ENCODE measurements at places on chromosomes 2 and 18.

DNA sequence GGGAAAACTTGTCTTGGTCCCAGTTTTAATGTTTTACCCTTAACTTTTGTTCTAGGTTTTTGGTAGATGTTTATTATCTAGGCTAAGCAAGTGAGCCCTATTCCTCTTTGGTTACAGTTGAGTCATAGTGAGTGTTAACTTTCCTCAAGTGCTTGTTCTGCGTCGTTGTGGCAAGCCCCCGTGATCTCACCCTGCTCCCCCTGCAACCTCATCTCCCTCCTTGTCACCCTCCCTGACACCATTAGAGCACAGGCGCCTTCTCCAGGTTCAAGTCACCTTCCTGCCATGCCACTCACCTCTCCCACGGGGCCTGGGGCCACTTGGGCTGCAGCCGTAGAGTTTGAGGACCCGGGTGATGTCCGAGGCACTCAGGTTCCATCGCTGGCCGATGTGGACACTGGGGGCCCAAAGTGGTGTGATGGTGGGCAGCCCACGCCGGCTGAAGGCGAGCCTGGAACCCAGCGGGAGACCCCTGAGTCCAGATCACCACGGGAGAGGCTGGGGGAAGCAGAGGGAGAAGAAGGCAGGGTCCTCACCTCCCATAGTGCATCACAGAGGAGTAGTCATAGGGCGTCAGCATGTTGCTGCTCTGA, 8.7 kb downstream of the ASTL start:
- DNase-seq = no peak

DNA sequence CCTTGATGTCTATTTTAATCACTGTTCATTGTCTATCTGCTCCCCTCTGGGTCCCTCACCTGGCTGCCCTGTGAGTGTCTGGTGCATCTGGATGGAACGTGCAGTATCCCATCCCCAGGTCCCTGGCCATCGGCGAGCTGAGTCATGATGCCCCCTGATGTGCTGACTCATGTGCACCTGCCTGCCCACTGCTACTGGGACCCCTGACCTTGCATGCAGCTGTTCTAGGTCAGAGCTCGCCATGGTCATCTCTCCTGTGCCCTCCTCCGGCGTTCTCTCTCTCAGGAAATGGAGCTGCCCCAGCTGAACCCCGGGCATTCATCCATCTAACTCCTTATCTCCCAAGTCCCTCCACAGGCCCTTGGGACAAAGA, 516.2 kb upstream of the HS6ST1 start:
- no peak for DNase-seq

DNA sequence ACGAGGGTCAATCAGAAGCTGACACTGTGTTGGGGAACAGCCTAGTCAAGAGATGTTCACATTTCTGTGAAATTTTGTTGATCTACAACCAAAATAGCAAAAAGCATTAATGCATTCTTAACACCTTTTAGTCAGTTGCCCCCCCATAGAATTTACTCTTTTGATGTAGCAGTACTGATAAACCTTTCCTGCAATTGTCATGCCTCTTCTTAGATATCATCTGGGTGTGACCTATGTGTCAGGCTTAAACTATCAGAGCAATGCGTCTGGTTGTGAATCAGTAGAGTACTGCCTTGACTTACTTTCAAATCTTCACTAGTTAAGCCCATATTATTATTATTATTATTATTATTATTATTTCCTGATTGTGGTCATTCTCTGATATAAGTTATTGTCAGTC, 61.9 kb downstream of the GREB1L start:
- no peak for DNase-seq

DNA sequence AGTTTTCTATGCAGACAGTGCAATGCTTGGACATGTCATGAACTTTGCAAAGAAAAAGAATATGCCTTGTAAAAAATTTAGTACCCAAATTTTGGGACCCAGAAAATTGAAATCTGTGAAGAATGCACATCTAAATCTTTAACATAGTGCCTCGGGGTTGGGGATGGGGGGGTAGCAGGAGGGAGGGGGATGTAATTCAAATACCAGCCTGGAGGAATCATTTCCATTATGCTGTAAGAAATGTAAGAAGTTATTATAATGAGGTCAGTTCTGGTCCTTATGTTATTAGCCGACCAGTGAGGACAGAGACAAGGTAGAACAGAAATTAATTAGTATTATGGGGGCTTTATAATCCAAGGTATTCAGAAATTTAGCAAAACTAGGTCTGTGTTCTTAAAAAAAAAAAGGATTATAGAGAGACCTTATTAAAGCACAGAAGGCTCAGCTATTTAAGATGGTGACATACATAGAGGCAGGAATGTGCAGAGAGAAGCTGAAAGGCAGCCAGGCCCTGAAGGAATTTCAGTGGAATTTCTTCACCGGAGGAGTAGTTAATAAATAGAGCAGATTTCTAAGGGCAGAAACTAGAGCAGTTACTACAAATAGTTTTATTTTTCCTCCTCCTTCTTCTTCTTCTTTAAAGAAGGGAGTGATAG, 89.0 kb upstream of the RBMS1 start:
- no peak for DNase-seq

- no peak for DNase-seq
Observed at GRCh38 chr18:74328206-74328605, 12.6 kb downstream of the C18orf63 start.

GRCh38 chr2:10764896-10765295, 43.5 kb downstream of the ATP6V1C2 start:
- DNase-seq = no peak

DNA sequence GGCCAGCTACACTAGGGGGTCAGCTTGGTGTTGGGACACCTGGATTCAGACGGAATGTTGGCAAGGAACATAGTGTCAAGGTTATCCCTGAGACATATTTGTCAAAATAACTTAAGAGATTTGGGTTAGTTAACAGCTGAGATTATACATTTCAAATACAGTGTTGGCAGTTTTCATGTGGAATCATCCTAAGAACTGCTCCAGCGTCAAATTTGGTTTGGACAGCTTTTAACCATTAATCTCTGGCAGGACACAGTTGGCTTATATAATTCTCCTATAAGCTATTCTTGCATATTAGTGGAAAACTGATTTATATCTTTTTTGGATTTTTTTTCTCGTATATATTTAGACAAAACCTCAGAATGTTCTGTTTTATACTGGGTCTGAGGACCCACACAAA, 132.2 kb downstream of the CCDC85A start:
- DNase-seq = no peak

- no peak for DNase-seq
Observed at GRCh38 chr18:54229421-54230059, 5.1 kb upstream of the MBD2 start.

DNA sequence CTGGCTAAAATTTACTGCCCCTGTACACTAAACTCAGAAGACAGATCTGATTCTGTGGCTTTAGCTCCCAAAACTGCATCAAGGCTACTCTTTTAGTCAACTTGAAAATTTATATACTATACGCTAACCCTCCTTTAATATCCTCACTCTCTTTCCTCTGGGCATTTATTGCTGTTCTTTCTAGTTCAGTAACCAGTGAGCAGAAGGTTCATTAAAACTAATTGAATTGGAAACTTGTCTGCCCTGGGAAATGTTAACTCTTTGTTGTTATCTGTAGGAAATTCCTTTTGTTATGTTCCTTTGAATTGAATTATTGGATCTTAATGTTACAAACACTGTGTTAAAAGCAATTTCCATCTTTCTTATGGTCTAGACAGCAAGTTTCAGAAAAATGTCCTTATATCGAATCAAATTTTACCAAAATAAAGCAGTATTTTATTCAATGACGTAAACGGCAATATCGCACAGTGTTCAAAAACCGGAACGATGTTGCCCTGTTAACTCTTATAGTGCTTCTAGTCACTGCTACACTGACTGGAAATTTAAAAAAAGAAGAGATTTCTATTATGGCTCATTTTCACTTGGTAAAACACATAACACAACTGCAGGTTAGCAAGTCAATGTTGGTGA, 168.3 kb downstream of the NR4A2 start:
- no peak for DNase-seq

DNA sequence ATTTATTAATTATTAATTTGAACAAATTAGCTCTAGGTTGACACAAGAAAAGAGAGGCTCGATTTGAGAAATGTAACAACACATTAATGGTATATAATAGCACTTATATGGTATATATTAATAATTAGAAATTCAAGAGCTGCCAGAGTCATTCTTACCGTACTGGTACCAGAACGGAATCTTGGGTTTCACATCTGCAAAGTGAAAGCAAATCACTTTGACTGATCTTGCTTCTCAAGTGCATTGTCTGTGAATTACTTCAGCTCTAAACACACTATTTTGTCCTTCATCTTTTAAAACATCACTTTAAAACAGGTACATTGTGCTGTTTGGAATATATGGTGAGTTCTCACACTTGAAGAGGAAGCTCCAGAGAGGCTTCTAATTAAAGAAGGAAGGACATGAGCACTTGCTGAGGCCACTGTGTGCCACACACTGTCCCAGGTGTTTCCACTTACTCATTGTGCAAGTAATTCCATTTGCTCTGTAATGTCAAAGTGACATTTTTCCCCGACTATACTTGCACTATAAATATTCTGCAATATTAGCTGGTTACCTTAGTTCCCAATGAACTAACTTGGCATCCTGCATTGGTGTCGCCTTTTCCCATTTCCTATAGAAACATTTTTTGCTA, 85.8 kb downstream of the PLA2R1 start:
- no peak for DNase-seq

GRCh38 chr18:77223653-77224052, 26.0 kb upstream of the GALR1 start:
- no peak for DNase-seq

- DNase-seq = no peak
Observed at GRCh38 chr18:48780201-48780912, 170.4 kb downstream of the SMAD7 start.

- no peak for DNase-seq
Observed at GRCh38 chr2:184799379-184799778, 201.1 kb downstream of the ZNF804A start.

GRCh38 chr2:159202568-159203071, 83.9 kb downstream of the WDSUB1 start:
- DNase-seq = no peak

- no peak for DNase-seq
Observed at GRCh38 chr18:49400398-49401072, 59.9 kb downstream of the DYM start.
